ENCODE measurements at places on chromosomes 16 and 17.

- no peak for DNase-seq
These were observed 181.7 kb upstream of the ASIC2 start for GRCh38 chr17:33474789-33475188.

DNA sequence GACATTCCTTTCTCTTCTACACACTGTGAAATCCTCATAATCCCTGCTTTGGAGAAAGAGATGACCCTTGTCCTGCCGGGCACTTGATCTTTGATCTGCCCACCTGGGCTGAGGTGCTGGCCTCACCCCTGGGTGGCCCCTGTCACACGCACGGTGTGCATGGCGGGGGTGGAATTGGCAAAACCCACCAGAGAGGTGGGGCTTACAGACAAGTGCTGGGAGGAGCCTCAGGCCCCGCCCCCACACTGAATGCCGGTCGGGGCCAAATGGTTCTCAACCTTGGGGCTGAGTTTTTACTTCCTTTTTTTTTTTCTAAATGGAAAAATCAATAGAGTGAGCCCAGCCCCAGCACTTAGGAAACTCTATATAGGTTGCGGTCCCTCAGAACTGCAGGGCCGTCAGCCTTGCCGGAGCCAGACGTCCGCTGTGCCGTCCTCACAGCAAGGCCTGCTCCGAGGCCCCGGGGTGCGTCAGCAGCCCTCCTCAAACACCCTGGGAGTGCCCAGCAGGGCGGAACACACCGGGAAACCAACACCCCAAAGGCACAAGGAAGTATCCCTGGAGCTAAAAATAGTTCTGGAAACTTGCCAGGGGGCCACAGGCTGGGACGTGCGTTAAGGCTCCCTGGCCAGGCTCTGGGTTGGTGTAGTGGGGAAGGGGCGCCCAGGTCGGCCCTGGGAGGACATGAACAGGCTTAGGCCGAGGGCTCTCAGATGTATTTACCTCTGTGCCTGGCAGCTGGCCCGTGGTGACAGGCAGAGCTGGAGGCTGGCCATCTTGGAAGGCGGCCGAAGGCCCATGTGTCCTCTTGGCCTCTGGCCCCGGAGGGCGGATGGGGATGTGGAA lies 11.0 kb downstream of the GPRC5C start:
- DNase-seq: no peak

GRCh38 chr17:62807812-62808575 lies at the start of gene MARCHF10:
TSS of gene MARCHF10 (minus strand) at chr17:62808314. CDS start at chr17:62801735, 6,579 bp downstream.
- no peak for DNase-seq

DNA sequence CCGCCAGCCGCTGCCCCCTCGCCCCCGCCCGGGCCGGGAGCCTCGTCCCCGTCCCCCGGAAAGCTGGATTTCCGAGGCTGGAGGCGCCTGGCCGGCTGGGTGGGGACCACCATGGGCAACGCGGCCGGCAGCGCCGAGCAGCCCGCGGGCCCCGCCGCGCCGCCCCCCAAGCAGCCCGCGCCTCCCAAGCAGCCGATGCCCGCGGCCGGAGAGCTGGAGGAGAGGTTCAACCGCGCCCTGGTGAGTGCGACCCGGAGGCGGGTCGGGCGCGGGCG lies 266 bp downstream of the FMNL1 start:
- no peak for DNase-seq

GRCh38 chr17:27288183-27288582 lies 5.7 kb upstream of the WSB1 start:
- no peak for DNase-seq

GRCh38 chr16:87845213-87845612 lies 24.1 kb downstream of the SLC7A5 start:
- DNase-seq: no peak

DNA sequence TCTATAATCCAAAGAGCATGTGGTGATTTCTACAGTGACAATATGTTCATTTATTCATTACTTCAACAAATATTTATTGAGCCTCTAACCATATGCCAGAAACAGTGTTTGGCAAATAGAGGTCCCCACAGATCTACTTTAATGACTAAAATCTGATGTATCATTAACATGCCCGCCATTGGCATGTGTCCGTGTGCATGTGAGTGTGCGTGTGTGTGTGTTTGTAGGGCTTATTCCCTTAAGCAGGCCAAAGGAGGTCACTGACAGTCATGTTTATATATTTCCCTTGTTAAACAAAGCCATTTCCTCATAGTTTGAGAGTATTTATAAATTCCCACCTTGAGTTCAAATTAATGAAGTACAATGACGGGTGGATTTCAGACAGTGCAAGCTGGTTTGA lies 174.4 kb upstream of the IRX6 start:
- peak; percentile 3 for DNase-seq

DNA sequence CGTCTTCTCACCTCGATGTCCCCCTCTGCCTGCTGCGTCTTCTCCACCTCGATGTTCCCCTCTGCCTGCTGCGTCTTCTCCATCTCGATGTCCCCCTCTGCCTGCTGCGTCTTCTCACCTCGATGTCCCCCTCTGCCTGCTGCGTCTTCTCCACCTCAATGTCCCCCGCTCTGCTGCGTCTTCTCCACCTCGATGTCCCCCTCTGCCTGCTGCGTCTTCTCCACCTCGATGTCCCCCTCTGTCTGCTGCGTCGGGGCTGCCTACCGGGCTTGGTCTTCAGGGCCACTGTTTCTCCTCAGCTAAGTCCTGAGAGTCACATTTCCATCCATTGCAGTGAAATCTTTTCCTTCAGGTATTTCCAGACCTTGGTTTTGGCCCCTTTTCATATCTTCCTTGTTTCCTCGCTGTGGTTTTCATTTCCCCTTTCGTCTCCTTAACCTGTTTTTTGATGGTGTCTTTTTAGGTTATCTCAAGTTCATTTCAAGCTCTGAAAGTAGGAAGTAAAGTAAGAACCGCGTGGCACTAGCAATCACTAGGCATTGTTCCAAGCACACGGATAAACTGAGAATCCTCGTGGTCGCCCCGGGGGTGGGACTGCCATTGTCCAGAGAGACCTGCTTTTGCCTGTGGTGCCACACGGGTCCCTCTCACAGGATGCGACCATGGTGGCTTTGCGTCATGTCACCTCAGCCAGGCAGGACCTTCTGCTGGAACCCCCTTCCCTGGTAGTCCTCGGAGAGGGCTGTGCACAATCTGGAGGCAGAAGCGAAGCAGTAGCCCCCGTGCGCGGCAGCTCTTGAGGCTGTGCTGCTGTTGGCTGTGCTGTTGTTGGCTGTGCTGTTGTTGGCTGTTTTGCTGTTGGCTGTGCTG lies 9.5 kb upstream of the ZNF750 start:
- DNase-seq: no peak

GRCh38 chr17:20967776-20968175 lies 75.0 kb downstream of the USP22 start:
- DNase-seq: no peak

GRCh38 chr17:7867881-7868329 lies 10.1 kb downstream of the CYB5D1 start:
- no peak for DNase-seq

- no peak for DNase-seq
These were observed 537.8 kb upstream of the CA10 start for GRCh38 chr17:52696362-52696761.

- no peak for DNase-seq
These were observed 9.3 kb downstream of the CHD9NB start for GRCh38 chr16:53043428-53043831.

DNA sequence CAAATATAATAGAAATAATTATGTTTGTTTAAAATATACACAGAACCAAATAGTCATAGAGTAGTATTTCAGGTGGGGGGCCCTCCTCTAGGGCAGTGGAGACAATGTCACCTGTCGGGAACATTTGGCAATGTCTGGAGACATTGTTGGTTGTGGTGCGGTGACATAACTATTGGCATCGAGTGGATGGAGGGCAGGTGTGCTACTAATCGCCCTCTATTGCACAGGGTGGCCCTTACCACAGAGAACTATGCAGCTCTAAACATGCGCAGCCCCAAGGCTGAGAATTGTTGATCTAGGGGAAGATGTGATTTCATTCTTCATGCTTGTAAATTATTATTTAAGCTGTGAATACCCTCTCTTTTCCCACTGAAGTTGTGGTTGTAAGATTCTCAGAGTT lies 594.0 kb downstream of the WWOX start:
- DNase-seq: no peak

GRCh38 chr16:64717871-64718270 lies 404.0 kb downstream of the CDH11 start:
- no peak for DNase-seq

GRCh38 chr17:27430882-27431491 lies 25.3 kb upstream of the KSR1 start:
- DNase-seq: peak; percentile 11

DNA sequence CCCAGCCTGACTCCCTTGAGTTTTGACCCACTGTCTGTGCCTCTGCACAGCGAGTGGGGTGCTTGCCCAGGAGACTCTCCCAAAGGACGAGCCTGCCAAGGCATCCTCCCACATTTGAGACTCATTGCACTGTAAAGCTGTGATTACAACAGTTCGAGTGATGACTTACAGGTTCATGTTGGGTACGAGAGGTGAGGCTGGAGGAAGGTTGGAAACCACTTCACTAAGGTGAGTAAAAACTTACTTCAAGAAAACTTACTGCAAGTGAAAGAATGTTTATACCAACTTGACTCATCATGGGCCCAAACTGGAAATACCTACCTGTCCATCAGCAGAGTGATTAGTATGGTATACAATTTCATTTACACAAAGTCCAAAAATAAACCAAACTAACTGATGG lies 360.1 kb upstream of the CDH11 start:
- no peak for DNase-seq

DNA sequence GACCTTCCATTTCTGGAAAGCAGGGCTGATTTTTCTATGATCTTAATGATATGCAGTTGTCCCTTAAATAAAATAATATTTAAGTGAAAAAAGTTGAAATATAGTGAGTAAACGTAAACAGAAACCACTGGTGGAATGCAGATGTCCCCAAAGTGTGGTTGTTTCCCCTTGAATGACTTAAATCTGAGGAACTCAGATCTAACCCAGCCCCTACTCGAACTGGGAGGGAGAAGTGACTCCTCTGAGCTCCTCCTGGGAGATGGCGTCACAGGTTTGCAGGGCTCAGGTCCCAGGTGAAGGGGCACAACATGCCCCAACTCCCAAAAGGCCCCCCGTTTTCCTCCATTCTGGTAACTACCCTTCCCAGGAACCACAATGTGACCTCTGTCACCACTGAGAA lies 142.8 kb downstream of the IRF8 start:
- no peak for DNase-seq

DNA sequence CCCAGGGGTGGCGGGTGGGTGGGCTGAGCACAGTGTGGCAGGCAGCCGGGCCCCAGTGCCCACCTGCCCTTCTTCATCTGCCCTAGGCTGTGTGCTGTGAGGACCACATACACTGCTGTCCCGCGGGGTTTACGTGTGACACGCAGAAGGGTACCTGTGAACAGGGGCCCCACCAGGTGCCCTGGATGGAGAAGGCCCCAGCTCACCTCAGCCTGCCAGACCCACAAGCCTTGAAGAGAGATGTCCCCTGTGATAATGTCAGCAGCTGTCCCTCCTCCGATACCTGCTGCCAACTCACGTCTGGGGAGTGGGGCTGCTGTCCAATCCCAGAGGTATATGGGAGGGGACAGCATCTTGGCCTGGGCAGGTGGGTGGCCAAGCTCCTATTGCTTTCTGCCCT lies 6.4 kb downstream of the GRN start:
- no peak for DNase-seq

GRCh38 chr17:66455060-66455459 lies 152.6 kb downstream of the PRKCA start:
- no peak for DNase-seq

- peak; percentile 53 for DNase-seq
These were observed 584.7 kb downstream of the WWOX start for GRCh38 chr16:78684030-78684611.

DNA sequence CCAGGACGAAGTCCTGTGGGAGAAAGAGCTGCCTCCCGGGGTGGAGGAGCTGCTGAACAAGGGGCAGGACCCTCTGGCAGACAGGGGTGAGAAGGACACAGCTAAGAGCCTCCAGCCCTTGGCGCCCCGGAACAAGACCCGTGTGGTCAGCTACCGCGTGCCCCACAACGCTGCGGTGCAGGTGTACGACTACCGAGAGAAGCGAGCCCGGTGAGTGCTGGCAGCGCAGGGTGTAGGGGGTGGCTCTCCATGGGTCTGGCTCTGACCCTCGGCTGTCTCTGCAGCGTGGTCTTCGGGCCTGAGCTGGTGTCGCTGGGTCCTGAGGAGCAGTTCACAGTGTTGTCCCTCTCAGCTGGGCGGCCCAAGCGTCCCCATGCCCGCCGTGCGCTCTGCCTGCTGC lies 21.4 kb downstream of the MVP start:
- DNase-seq: no peak

All from AG09319 (cell line).